GM12864 (cell line): ENCODE measurements at places on chromosomes 7 and 10.

DNA sequence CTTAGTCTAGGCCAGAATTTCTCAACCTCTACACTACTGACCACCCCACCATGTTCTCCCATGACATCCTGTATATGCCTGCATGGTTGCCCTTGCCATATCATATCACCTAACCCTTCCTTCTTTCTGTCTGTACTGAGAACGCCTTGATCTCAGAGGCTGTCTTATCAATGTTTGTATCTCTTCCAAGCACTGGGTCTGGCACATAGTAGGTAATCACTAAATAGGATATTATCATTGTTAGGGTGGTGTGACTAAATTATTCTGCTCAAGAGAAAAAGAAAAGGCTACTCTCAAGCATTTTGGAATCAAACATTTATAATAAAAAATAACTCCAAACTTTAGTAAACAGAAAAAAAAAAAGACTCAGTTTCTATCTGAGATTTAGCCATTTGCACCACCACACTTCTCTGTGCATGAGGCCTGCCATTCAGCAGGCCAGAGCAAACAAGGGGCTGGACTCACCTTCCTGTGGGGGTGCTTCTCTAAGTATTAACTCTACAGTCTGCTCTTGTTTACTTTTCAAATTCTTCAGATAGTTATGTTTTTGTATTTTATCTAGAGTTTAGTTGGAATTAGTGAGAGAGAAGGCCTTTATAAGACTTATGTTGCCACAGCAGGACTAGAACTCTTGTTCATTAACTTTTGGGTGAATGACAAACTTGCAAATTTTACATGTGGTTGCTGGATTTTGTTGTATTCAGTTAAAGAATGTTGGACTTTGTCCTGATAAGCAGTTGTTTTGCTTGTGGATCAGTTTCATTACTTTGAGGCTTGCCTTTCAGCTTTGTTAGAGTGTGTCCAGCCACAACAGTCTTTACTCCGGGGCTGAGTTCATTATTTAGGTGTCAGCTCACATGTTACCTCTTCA, 5.4 kb downstream of the AGBL3 start:
- DNase-seq = no peak

GRCh38 chr10:29802171-29802570, 167.4 kb upstream of the SVIL start:
- DNase-seq = no peak

GRCh38 chr10:78065611-78066010, 31.9 kb downstream of the RPS24 start:
- DNase-seq = no peak

DNA sequence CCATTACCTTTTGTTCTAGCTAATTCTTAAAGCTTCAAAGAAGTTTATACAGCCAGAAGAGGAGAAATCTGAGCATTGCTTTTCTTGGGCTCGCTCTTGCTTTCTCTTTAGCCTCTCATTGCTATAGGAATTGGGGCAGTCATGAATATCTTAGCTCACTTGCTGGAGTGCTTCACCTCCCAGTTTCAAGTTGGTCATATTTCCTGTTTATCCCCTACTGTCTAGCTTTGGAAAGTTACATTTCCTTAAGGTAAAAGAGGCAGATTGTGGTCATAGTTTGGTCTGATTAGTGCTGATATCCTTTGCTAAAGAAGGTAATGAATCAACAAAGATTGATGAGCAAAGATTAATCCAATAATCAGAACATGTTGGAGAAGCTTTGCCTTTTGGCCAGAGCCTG, 77.7 kb upstream of the GLI3 start:
- DNase-seq = no peak

DNA sequence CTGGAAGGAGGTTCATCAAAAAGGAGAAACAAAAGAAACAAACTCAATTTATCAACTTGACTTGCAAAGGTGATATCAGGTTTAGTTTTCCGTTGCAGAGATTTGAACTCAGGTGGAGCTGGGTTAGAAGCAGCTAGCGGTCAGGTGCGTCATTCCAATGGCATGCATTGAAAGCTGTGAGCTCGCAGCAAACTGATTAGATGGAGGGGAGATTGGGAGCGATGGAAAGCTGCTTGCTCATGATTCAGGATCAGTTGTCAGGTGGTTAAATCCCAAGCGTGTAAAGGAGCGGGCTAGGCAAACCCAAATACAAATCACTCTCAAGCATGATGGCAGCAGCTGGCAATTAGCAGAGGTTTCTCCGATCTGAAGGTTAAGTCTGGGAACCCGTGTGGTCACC, 49.3 kb upstream of the AFAP1L2 start:
- DNase-seq = no peak

GRCh38 chr10:130993612-130994011, 317.9 kb downstream of the TCERG1L start:
- no peak for DNase-seq

DNA sequence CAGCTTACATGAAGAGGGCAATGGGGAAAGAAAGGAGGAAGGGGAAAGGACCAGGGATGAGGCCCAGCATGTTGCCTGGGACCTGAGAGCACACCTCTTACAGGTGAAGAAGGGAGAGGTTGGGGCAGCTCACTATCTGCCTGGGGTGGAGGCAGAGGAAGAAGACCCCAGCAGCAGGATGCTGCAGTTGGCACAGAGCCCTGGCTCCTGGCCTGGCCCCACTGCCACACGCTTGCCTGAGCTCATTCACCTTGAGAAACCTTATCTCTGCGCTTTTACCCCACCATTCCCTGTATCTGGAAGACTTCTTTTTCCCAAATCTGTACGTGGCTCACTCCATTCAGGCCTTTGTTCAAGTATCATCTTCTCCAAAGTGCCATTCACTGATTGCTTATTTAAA, 147.8 kb upstream of the TMEM72 start:
- DNase-seq = no peak
